ENCODE measurements at places on chromosomes 6 and 20. TPM values are rescaled to one million over a fixed set of nuclear protein-coding genes. Genes with fewer than 3 reads are reported as not detected.

Gene SLC22A16
- not detected for total RNA-seq

Gene REM1
- total RNA-seq = not detected

Gene BPIFB1
- not detected for total RNA-seq

Gene CENPQ
- 2.9 TPM for total RNA-seq

Gene ISM1
- under 0.01 TPM for total RNA-seq

Measured in dermis microvascular lymphatic vessel endothelial cell (primary cell).